ENCODE measurements at places on chromosomes 7 and 10. TPM values are rescaled to one million over a fixed set of nuclear protein-coding genes. Genes with fewer than 3 reads are reported as not detected.

- H3K27me3 ChIP-seq = no peaks in the 10 kb centered on the region
- H3K4me1 ChIP-seq = peaks cover 69% of the 10 kb centered on the region
- peak overlapping the region; percentile 74 for H3K27ac ChIP-seq
- no peak overlapping the region for H3K4me3 ChIP-seq
- no peak for DNase-seq
- no peaks in the 10 kb centered on the region for H3K36me3 ChIP-seq
Observed at GRCh38 chr7:157151626-157152339, 13.1 kb downstream of the UBE3C start.

DNA sequence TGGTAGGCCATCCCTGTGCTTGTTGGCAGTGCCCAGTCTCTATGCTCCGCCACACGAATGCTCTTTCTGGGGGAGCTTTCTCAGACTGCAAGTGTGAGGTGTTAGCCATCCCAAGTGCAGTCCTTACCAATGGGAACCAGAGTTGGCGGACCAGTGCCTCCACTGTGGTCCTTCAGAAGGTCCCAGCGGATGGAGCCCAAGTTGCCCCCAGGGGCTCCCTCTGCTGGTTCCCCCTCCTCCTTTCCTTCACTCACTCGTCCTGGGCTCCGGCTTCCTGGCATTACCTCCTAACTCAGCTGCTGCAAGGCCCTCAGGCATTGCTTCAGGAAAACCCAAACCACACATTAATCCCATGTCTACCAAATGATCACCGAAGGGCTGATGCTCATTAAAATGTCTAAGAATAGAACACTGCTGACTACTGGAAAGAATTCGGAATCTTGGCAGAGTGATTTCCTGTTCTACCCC is 139.8 kb downstream of the CUBN start:
- no peak overlapping the region for H3K27ac ChIP-seq
- H3K27me3 ChIP-seq = no peaks in the 10 kb centered on the region
- DNase-seq = no peak
- no peaks in the 10 kb centered on the region for H3K4me1 ChIP-seq
- H3K4me3 ChIP-seq = no peak overlapping the region

DNA sequence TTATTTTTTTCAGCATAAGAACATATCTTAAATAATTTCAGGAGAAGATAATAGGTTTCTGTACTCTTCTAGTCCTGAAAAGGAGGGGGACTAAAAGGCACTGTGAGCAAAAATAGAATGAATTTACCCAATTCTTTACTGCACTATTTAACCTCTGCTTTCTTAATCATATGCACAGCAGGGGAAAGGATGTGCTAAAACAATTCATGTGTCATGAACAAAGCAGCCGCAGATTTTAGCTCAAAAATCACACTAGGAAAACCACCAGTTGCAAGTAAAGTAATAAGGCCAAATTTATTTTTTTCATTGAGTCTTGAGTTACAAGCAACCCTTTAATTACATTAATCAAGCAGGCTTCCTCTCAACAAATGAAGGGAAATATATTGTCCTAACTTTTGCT is 80.1 kb downstream of the CABCOCO1 start:
- H3K4me1 ChIP-seq = no peaks in the 10 kb centered on the region
- no peaks in the 10 kb centered on the region for H3K36me3 ChIP-seq
- H3K27me3 ChIP-seq = no peaks in the 10 kb centered on the region

DNA sequence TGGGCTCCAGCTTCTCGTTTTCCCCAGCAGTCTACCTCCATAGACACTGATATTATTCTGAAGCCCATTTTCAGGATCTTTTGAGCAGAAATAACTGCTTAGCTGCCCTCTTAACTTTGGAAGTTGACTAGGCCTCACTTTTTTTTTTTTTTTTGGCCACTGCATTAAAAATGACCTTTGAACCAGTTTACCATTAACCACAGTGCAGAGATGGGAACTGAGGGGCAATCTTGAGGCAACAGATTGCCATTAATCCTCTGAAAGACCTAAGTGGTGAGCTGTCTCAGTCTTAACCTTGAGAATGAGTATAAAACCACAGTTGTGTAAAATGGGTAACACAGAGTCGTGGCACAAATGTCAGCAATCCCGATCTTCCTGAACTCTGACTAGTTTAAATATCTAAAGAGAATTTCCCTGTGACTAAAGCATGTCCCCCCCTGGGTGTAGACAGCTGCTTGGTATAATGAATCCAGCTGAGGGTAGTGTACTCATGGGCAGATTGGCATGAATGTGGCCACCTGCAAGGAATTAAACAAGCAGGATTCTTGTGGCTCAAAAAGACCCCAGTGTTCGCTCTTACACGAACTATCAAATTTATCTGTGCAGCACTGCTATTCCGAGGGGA is 46.1 kb upstream of the FMC1 start:
- DNase-seq = no peak
- H3K36me3 ChIP-seq = no peaks in the 10 kb centered on the region
- no peaks in the 10 kb centered on the region for H3K4me1 ChIP-seq
- H3K27me3 ChIP-seq = no peaks in the 10 kb centered on the region
- no peak overlapping the region for H3K4me3 ChIP-seq
- no peak overlapping the region for H3K27ac ChIP-seq

The DYNC1I1 gene
- total RNA-seq = 8.3 TPM
